ENCODE measurements at places on chromosomes 16 and 17.

GRCh38 chr17:3526971-3527370 lies 30.6 kb downstream of the TRPV3 start:
- no peak for DNase-seq

GRCh38 chr17:81842725-81843504 lies 8.1 kb upstream of the PPP1R27 start:
- DNase-seq = no peak

DNA sequence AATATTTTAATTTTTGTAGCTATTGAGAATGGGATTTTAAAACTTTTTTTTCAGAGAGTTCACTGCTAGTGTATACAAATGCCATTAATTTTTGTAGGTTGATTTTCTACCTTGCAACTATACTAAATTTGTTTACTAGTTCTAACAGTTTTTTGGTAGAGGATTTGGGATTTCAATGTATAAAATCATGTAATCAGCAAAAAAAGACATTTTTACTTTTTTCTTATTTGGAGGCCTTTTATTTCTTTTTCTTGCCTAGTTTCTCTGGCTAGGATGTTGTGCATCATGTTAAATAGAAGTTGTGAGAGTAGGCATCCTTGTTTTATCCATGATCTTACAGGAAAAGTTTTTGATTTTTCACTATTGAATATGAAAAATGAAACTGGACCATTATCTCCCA lies 602.9 kb upstream of the KIF2B start:
- no peak for DNase-seq

DNA sequence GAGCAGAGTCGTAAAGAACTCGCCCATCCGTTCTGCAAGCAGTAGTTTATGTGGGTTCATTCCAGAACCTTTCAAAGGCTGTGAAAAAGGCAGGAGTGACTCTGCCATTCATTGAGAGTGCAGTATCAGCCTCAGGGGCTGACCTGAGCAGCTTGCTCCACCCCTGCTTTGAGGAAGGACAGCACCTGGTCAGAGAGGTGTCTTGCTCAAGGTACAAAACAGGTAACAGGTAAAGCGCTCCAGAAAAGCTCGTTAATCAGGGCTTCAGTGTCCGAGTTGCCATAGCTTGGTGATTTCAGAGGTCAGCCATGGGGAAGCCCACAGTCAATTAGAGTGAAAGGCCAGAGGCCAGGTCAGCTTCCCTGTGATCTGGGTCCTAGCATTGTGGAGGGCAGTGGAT lies 251.1 kb downstream of the ABCC12 start:
- no peak for DNase-seq

DNA sequence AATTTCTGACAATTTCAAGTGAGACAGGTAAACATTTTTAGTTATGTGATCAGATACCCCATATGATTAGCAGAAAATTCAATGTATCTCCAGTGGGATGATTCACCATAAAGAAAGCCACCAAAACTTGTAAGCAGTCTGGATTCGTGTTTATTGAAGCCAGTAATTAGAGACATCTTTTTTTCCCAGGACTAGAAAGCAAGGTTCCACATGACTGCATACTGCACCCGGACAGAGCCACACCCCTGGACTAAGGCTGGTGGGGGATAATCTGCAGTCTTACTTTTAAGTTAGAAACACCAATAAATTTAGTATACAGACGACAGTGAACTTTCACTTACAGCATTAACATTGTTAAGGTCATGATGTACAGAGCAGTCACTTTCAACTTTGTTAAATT lies 24.2 kb upstream of the CMTM4 start:
- DNase-seq = no peak

DNA sequence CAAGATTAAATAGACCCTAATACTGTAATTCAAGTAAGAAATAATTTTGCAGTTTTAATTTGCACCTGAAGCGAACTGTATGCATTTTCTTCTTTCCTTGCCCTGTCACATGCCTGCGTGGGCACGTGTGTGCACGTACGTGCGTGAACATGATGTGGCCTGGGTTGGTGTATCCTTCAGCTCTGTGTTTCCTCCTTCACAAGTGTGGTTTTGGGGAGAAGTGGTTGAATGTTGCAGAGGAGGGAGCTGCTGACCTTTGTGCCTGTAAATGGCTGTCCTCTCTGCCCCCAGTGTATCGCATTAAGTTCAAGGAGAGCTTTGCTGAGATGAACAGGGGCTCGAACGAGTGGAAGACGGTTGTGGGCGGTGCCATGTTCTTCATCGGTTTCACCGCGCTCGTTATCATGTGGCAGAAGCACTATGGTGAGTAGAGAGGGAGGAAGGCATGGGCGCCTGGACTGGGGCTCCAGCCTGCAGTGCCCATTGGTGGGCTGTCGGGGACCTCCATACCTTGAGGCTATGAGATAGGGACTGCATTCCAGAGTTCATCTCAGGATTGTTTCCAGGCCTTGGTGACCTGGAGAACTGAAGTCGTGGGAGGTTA lies 6.0 kb downstream of the COX4I1 start:
- no peak for DNase-seq

DNA sequence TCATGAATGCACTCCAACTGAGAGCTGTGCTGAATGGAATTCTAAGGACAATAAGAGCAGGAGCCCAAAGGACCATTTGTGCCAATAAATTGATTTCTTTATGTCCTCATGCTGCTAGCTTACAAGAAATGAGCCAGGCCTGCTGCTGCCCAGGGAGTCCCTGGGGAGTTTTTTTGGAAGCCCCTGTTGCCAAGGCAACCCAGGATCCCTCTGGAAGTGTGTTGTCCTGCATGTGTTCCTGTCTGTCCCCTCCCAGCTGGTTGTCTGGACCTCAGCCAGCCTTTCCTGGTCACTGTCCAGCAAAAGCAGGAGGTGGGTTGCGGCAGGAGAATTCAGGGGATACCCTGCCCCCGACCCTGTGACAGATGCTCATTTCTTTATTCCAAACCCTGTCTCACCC lies 51.0 kb upstream of the GPRC5B start:
- no peak for DNase-seq
